ENCODE measurements at places on chromosomes 3 and 15. TPM values are rescaled to one million over a fixed set of nuclear protein-coding genes. Genes with fewer than 3 reads are reported as not detected.
A peak's percentile ranks its signal among the peaks of the same experiment; 100 is the strongest.

DNA sequence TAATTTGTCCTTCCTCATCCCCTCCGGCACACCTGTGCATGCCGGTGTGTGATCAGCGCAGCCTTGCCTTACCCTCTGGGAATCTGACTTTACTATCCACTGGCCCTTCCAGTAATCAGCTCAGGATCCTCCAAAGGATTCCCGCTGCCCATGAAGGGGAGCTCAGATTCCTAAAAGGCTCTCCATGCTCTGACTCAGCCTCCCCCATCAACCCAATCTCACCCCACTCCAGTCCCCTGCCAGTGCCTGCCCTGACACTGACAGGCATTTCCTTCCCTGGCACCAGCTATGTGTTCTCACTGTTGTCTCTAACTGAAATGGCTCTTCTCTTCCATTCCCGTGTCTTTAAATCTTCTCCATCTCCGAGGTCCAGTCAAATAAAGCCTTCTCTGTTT lies 7.3 kb upstream of the BCL2A1 start:
- no peak for DNase-seq

DNA sequence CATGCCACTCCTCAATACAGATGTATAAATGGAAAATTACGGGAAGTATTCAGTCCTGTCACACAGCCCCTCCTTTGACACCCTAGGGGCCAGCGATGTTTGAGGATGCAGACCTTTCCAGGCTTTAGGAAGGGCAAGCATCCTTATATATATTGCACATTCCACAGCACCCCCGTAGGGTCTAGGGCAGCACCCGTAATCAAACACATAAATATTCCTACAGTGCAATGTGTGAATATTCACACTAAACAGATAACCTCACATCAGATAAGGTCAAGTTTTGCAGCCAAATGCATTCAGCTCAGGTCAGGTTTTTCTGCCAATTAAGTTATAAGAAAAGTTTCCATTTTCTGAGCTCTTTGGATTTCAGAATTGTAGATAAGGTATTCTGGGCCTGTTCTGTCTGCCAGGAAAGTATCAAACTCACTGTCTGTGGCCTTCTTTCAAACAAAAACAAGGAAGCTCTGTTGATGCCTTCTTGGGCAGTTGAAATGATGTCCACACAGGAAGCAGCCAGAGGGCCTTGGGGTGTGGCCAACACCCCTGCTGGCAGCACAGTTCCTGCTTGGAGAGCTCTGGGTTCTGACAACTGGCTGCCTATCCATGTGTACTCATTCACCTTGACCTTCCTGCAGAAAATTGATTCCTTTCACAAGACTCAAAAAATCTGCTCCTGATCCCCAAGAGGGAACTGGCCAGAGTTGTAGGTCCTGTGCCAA lies 427.0 kb downstream of the NTRK3 start:
- DNase-seq: peak; percentile 32

- DNase-seq: peak; percentile 51
Observed at GRCh38 chr3:48215466-48215865, 7.8 kb upstream of the CAMP start.

The MAGEL2 gene
- total RNA-seq: 0.12 TPM

The MAGEF1 gene
- total RNA-seq: 24.5 TPM

The CPEB1 gene
- 1.8 TPM for total RNA-seq

GRCh38 chr3:171908731-171909130 lies 65.6 kb downstream of the TMEM212 start:
- no peak for DNase-seq

GRCh38 chr15:69983696-69984265 lies 113.9 kb downstream of the TLE3 start:
- DNase-seq: no peak

GRCh38 chr3:118495206-118495605 lies 539.4 kb downstream of the IGSF11 start:
- DNase-seq: no peak

The SEMA7A gene
- 1.9 TPM for total RNA-seq

DNA sequence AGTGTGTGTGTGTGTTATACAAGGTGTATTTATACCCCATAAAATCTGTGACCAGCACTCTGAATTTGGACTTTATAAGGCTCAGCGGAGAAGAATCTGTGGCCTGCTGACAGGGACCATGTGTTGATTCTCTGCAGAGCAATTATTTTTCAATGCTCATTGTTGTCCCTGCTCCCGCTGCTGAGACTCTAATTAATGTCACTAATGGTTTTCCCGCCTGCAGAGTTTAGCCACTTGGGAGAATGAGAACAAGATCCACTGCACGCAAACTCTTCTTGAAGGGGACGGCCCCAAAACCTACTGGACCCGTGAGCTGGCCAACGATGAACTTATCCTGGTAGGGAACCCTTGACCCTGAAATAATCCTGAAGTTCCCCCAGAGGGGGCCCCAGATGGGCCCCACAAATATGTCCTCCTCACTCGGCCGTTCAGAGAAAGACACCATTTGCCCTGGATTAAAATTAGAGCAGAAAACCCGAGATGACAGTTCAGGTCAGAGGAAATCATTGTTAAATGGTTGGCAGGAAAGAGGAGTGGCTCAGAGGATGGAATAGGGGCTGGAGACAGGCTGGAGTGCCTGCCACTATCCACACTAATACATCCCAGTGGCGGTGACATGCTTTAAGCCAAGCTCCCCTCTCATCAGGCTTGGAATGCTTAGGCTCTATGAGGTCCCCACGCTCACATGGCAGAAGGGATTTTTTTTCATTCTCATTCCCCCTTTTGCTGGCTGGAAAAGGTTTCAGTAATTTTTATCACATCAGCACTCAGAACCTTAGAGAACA lies 3.3 kb downstream of the CRABP1 start:
- DNase-seq: no peak

DNA sequence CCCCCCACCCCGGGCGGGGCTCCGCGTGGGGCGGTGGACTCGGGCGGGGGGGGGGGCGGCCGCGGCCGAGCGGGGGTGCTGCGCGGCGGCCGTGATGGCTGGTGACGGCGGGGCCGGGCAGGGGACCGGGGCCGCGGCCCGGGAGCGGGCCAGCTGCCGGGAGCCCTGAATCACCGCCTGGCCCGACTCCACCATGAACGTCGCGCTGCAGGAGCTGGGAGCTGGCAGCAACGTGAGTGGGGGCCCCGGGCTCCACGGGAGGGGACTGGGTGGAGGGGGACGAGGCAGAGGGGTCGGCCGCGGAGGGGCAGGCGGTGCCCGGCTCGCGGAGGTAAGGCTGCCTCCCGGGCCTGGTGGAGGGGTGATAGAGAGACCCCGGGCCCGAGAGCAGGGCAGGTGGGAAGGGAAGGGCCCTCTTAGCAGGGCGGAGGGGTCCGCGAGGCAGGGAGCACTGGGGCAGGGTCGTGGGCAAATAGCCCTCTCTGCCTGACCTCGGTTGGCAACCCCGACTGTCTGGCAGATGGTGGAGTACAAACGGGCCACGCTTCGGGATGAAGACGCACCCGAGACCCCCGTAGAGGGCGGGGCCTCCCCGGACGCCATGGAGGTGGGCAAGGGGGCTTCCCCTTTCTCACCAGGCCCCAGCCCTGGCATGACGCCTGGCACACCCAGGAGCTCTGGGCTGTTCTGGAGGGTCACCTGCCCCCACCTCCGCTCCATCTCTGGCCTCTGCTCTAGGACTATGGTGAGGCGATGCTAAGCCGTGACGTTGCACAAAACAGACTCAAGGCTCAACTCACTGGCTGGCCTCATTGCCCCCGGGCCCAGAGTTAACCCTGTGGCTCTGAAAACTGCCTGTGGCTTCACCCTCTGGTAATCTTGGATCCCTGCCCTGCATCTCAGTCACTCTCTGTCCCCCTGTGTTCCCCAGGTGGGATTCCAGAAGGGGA lies at the start of gene ECE2:
Gene ECE2 (plus strand): TSS at position 62 of the 950 bp plus-strand sequence. CDS start 132 bp downstream, at position 194.
- DNase-seq: peak; percentile 43

GRCh38 chr15:34493001-34493400 lies 55.4 kb upstream of the GOLGA8A start:
- DNase-seq: no peak

DNA sequence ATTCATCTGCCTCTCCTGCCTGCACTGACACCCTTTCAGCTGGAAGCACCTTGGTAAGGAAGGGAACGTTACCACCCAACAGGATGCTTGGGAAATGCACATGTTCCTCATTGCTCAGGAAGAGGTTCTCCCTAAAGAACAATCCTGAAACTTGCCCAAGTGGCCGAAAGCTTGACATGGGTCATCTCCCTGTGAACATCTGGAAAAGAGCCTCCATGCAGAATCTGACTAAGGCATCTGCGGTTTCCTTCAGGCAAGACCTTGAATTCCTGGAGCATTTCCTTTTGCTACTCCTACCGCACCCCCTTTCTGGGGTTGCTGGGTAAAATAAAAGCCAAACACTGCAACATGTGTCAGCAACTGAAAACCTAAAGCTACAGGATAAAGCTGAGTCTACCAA lies 68.7 kb upstream of the SNRK start:
- DNase-seq: no peak

DNA sequence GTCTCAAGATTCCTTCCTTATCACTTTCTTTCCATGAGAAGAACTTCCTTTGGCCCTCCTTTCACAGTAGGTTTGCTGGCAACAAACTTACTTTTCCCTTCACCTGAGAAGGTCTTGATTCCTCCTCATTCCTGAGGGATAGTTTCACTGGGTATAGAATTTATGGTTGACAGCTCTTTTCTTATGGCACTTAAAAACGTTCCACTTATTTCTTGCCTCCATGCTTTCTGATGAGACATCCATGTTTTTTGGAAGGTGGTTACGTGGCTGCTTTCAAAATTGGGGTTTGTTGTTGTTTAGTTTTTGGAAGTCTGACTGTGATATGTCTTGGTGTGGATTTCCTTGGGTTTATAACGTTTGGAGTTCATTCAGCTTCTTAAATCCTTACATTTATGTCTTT lies 8.2 kb upstream of the PLXNA1 start:
- no peak for DNase-seq

GRCh38 chr3:128409624-128410581 lies 56.8 kb downstream of the DNAJB8 start:
- DNase-seq: no peak

DNA sequence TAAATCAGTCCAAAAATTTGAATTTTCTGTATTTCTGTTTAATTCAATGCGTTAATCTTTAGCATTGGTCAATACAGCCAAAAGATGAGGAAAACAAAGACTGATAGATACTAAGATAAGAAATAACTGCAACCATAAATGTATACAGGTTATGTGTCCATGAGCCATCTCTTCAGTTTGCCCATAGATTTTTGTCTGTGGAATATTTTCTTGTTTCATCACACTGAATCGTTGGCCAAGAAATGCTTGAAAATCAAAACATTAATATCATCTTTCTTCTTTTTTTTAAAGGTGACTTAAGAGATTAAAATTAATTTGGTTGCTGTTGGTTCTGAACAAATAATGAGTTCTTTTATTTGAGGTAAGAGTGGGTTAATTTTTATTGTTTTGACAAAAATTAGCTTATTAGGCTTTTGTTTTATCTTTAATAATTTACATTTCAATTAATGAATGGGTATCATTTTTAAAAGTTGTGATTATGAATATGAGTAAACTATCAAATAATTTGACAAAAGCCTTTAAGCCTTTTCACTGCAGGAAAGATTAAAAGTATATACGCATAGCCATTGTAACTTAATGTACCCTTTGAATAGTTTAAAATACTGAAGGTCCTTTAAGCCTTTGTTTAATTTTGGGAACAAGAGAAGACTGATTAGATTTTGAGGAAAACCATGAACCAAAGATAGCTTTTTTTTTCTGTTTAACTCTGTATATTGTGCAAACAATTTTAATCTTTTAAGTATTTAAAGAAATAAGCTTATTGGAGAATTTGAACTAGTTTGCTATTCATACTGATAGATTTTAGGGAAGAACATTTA lies 14.7 kb upstream of the CHD2 start:
- no peak for DNase-seq

The GANC gene
- total RNA-seq: 15.2 TPM

GRCh38 chr15:56215769-56216168 lies 27.9 kb downstream of the RFX7 start:
- DNase-seq: no peak

DNA sequence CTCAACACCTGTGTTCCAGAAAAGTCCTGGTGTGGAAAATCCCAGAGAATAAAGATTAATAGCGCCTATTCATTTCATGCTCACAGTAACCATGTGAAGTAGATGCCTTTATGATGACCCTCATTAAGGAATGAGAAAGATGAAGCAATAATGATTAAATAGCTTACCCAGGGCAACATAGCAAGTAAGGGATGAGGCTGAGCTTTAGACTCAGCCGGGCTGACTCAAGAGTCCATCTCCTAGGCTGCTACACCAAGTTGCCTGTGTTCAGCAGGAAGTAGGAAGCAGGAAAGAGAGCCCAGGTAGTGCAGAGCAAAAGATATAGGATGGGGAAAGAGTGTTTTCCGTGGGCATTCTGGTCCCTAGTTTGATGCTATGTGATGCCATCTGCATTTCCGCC lies 256.5 kb downstream of the CHL1 start:
- no peak for DNase-seq

- no peak for DNase-seq
Observed at GRCh38 chr3:97871801-97872524, 50.2 kb downstream of the CRYBG3 start.

- no peak for DNase-seq
Observed at GRCh38 chr15:43347114-43347513, 16.7 kb upstream of the LCMT2 start.

- no peak for DNase-seq
Observed at GRCh38 chr3:126731044-126731443, 27.0 kb downstream of the CHCHD6 start.

The POTEB3 gene
- total RNA-seq: not detected

The TMEM212 gene
- not detected for total RNA-seq

DNA sequence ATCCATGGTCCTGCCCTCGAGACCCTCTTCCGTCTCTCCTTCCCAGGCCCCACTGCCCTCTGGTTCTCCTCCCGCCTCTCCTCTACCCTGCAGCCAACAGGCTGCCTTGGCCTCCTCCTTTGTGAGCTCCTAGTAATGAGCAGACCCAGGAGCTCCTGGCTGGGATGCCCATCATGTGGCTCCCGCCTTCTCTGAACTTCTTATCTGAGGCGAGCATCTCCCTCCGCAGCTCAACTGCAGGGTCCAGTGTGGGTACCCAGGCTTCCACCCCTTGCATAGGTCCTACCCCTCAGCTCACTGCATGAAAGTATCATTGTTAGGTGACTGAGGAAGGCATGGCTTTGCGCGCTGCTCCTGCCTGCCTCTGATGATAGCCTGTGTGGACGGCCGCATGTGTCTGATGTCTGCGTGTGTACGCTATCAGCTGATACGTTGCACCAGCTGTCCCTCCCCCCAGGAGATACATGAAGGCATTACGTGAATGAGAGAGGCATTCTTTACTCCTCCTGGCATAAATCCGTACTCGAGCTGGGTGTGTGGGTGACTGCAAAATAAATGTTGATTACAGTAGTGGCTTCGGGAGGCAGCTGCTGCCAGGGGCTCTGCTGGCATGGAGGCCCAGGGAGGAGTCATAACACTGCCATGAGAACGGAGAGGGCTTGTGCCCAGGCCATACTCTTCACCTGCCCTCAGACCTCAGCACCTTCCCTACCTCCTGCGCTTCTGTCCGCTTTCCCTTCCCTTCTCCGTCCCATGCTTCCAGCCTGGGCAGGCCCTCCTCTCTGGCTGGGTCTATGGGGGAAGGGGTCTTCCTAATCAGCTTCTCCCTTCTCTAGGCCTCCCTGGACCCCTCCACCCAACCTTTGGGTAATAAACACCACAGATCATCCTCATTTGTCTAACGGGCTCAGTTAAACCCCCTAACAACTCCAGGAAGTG lies 48.8 kb downstream of the ZNF710 start:
- peak; percentile 23 for DNase-seq

GRCh38 chr3:61805510-61806080 lies 244.2 kb downstream of the PTPRG start:
- no peak for DNase-seq

The SUSD5 gene
- 0.82 TPM for total RNA-seq

- no peak for DNase-seq
Observed at GRCh38 chr3:104291437-104291851, 1075.3 kb upstream of the ALCAM start.
